ENCODE measurements at places on chromosomes 12 and 14. TPM values are rescaled to one million over a fixed set of nuclear protein-coding genes. Genes with fewer than 3 reads are reported as not detected.

DAO gene
- total RNA-seq = 0.40 TPM

RNASE1 gene
- total RNA-seq = 223 TPM

CCDC85C gene
- 8.4 TPM for total RNA-seq

NEUROD4 gene
- total RNA-seq = 1.3 TPM

SLC8A3 gene
- total RNA-seq = 11.1 TPM

SDS gene
- total RNA-seq = 0.50 TPM

GUCY2C gene
- total RNA-seq = not detected

POTEM gene
- not detected for total RNA-seq

ADAM20 gene
- 4.0 TPM for total RNA-seq

HRK gene
- 2.8 TPM for total RNA-seq

MGP gene
- total RNA-seq = 280 TPM

OASL gene
- 0.39 TPM for total RNA-seq

SLCO1C1 gene
- total RNA-seq = 12.0 TPM

MYRFL gene
- total RNA-seq = 1.1 TPM

NXPH4 gene
- total RNA-seq = 12.0 TPM
